Gastrocnemius medialis (tissue), 4 donors: ENCODE measurements at places on chromosomes 5 and 9. TPM values are rescaled to one million over a fixed set of nuclear protein-coding genes. Genes with fewer than 3 reads are reported as not detected.

DNA sequence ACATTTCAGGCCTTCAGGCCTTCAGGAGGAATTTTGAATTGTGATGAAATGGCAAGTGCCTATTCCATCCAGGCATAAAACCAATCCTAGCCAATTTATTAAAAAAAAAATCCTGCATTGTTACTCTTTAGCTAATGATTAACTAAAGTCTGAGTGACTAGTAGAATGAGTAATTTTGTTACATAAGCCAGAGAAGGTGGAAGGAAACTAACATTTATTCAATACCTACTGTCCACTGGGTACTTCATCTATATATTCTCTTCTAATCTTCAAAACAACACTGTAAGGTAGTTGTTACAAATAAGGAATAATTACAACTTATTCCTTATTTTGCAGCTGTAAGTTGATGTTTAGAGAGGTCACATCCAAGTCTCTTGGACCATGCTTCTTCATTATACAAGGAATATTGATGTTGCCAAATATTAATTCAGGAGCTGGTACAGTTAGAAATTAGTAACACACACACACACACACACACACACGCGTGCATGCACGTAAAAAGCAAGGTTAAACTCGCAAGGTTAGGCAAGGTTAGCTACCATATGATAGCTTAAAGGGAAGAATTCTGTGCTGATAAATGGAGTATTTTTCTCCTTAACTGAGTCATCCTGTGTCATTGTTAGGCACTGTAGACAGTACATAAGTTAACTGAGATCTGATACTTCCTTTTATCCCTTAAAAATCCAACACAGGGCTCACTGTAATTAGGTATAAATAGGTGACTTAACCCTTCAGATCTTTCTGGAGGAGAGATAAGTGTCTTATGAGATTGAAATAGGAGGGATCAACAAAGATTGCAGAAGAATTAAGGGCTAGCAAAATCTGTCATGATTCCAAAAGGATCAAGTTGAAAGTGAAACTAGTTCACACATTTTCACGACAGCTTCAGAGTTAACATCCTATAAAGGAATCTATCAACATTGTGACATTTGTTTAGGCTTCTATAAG lies 596.9 kb downstream of the PDE4D start:
- no peak for DNase-seq

The IL9 gene
- not detected for total RNA-seq

The STPG3 gene
- total RNA-seq: not detected

The PCDHB11 gene
- 0.46 TPM for total RNA-seq

- no peak for DNase-seq
These were observed 18.9 kb downstream of the SLCO4C1 start for GRCh38 chr5:102277144-102277543.

DNA sequence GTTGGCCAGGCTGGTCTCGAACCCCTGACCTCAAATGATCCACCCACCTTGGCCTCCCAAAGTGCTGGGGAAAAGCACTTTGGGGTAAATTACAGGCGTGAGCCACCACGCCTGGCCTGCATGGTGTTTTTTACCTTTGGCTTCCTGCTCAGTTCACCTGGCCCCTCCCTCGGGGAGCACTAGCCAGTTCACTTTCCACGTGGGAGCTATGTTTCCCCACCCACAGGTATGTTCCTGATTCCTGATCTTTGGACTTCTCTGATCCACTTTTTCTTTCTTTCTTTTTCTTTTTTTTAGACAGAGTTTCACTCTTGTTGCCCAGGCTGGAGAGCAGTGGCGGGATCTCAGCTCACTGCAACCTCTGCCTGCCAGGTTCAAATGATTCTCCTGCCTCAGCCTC lies 15.8 kb downstream of the DAB2IP start:
- DNase-seq: no peak

- no peak for DNase-seq
These were observed 6.5 kb upstream of the RNF145 start for GRCh38 chr5:159215886-159216285.

- no peak for DNase-seq
These were observed 198.9 kb upstream of the WWC1 start for GRCh38 chr5:168092209-168093185.

The F2R gene
- 3.5 TPM for total RNA-seq

The PCDHGB1 gene
- 0.20 TPM for total RNA-seq

GRCh38 chr5:168477060-168477459 lies 9.2 kb upstream of the RARS1 start:
- no peak for DNase-seq

- DNase-seq: no peak
These were observed 23.7 kb upstream of the ADAMTS2 start for GRCh38 chr5:179368806-179369529.

The HCN1 gene
- 0.10 TPM for total RNA-seq

The LCP2 gene
- total RNA-seq: 3.2 TPM

The SYNPO gene
- total RNA-seq: 548 TPM

- no peak for DNase-seq
These were observed 69.8 kb downstream of the ASTN2 start for GRCh38 chr9:117344892-117345660.

- DNase-seq: no peak
These were observed 383.9 kb downstream of the TLR4 start for GRCh38 chr9:118088090-118088489.

- no peak for DNase-seq
These were observed 100.0 kb upstream of the PLCXD3 start for GRCh38 chr5:41610386-41610785.

- no peak for DNase-seq
These were observed 39.1 kb upstream of the BASP1 start for GRCh38 chr5:17178373-17178675.

- DNase-seq: no peak
These were observed 43.7 kb downstream of the CDH6 start for GRCh38 chr5:31237174-31237573.

The TXNDC8 gene
- not detected for total RNA-seq

DNA sequence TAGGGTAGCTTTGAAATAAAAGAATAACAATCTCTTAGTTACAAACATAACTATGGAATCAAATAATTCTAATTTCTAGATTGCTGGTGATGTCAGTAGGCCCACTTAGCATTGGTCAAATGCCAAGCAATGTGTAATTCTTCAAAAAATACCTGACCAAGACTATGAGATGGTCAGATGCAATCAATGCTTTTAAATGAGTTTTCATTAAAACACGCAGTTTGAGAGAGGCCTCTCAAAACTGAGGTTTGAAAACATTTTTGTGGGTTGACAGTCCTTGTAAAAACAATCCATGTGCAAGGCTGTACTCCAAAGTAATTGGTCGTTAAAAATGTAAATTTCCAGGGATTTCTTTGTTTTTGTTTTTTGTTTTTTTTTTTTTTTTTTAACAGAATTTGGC lies 1.2 kb upstream of the RLN2 start:
- DNase-seq: no peak

GRCh38 chr9:132063281-132063680 lies 16.4 kb downstream of the MED27 start:
- DNase-seq: no peak
